ENCODE measurements at places on chromosomes 7 and 10. TPM values are rescaled to one million over a fixed set of nuclear protein-coding genes. Genes with fewer than 3 reads are reported as not detected.

KIAA1549 gene
- total RNA-seq = 0.85 TPM

VWA2 gene
- total RNA-seq = not detected

MMP21 gene
- total RNA-seq = not detected

ACHE gene
- total RNA-seq = not detected

NEURL1 gene
- total RNA-seq = 1.8 TPM

ICA1 gene
- total RNA-seq = 2.3 TPM

PUS7 gene
- 16.9 TPM for total RNA-seq

PNLIPRP2 gene
- not detected for total RNA-seq

SLC18A2 gene
- total RNA-seq = not detected

IKZF1 gene
- total RNA-seq = 216 TPM

SLK gene
- 27.7 TPM for total RNA-seq

PON3 gene
- not detected for total RNA-seq

CYP3A7 gene
- not detected for total RNA-seq

CALHM1 gene
- not detected for total RNA-seq

ANAPC16 gene
- 119 TPM for total RNA-seq

RPEL1 gene
- not detected for total RNA-seq

CPXM2 gene
- not detected for total RNA-seq

ADIRF gene
- not detected for total RNA-seq

IFRD1 gene
- 43.4 TPM for total RNA-seq

AGFG2 gene
- total RNA-seq = 62.5 TPM

LBX1 gene
- total RNA-seq = not detected

ZNF3 gene
- 18.6 TPM for total RNA-seq

JAKMIP3 gene
- 0.77 TPM for total RNA-seq

MRC1 gene
- total RNA-seq = 0.05 TPM

LGI1 gene
- total RNA-seq = not detected

FFAR4 gene
- not detected for total RNA-seq

LEP gene
- not detected for total RNA-seq

UTF1 gene
- total RNA-seq = not detected

All from activated CD4-positive, alpha-beta memory T cell treated with anti-CD3 and anti-CD28 coated beads for 36 hours (primary cell).